Right kidney (tissue), 9 donors: ENCODE measurements at places on chromosomes 2 and 18.

- no peak for DNase-seq
Observed at GRCh38 chr2:201313362-201313761, 43.8 kb downstream of the FLACC1 start.

- no peak for DNase-seq
Observed at GRCh38 chr2:222653280-222653679, 2.6 kb downstream of the FARSB start.

- DNase-seq: no peak
Observed at GRCh38 chr18:31617031-31617717, 25.5 kb downstream of the TTR start.

DNA sequence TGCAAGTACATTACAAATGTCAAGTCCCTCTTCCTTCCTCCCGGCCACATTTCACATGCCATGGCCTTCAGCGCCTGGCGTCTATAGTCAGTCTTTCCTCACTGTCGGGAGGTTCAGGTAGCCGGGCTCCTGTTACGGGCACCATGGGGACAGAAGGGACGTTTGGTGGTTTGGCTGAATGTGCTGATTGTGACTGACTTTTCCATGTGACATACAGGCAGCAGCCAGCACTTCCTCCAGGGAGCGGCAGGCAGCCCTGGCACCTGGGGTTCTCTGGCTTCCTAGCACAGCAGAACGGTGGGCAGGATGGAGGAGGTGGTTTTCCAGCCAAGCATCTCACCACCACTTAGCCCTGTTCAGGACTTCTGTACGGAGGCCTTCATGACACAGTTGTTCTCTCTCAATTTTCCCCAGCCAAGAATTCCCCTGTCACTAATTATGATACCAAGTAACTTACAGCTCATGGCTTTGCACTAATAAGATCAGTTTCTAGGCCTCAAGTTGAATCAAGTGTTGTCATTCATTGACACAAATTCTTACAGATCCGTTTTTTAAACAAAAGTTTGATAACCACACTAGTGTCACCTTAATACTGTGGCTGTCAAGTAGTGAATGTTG lies 83.9 kb upstream of the REV1 start:
- DNase-seq: no peak

DNA sequence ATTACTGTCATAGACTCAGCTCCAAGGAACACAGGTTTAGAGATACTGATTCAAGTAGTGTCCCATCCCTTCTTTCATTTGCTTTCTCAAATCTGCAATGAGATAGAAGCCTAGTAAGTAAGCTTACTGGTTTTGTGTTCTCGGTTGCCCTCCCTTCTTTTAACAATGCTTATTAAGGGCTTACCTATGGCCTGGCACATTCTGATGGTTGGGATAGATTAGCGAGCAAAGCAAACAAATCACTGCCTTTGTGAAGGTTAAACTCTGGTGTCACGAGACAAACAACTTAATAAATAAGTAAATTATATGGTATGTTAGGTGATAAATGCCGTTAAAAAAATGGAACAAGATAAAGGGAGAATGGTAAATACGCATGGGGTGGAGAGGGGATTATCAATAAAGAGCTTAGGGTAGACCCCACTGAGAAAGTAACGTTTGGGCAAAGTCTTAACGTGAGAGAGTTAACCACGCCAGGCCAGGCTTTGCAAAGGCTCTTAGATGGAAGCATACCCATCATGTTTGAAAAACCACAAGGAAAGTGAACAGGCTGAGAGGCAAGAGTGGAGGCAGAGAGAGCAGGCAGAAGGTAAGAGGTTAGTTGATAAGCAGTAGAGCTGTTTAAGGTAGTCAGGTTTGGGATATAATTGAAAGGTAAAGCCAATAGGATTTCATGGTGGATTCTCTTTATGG lies 31.0 kb downstream of the EIF2AK3 start:
- DNase-seq: no peak

DNA sequence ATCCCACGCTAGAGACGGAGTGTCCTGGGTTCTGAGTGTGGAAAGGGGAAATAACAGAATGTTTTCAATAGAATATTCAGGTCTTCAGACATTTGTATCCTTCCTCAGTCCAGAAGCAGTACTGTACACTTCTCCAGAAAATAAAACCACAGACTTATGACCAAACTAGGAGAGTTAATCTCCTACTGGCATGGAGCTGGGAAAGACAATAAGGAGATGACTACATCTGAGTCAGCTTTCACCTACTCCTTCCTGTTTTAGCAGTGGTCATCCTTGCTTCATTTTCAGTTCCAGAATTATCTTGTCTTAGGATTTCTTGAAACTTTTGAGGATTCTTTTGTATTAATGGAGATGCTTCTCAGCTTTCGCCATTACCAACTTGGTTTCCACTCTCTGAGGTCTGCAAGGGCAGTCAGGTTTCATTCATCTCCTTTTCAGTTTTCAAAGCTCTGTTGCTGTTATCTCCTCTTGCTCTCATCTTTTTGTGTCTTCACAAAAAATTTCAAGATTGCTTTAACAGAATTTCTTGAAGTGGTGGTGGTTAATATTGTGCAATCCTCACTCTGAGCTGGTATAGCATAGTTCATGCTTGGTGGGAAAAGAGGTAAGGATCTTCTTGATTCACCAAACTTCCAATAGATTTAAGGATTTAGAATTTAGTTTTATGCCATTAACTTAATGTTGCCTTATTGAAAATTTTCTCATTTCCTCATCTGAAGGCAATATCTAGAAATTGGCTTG lies 23.7 kb upstream of the NR4A2 start:
- no peak for DNase-seq

GRCh38 chr2:4144731-4145130 lies 441.4 kb downstream of the DCDC2C start:
- DNase-seq: no peak

DNA sequence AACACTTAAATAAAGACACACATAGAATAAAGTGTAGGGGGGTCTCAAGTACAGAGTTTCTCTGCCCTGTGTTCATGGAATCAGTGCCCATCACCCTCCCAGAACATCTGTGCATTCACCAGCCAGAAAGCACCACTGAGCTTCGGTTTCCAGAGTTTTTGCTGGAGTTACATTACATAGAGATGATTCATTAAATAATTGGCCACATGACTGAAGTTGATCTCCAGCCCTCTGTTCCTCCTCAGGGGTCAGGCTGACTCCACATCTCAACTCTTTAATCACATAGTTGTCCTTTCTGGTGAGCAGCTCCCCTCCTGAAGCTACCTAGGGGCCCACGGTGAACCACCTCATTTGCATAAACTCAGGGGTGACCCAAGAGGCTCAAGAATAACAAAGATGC lies 129.8 kb downstream of the METTL4 start:
- DNase-seq: no peak

GRCh38 chr2:233462826-233463470 lies 103.6 kb downstream of the USP40 start:
- DNase-seq: no peak
